Muscle of back (tissue), 13 donors: ENCODE measurements at places on chromosomes 16 and 17.
A peak's percentile ranks its signal among the peaks of the same experiment; 100 is the strongest.

DNA sequence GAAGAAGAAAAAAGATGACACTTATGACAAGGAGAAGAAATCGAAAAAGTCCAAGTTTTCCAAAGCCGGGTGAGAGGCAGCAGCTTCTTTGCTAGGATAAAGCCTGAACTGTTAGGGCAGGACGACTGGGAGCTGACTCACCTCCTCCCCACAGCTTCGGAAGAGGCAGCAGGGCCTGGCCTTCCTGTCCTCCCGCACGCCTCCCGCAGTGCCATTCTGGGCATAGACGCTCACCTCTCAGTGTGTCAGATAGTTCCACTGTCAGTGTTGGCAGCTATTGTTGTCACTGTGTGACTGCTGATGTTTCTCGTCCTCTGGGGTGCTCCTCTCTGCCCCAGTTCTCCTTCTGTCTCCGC, 12.6 kb downstream of the UBN1 start:
- no peak for DNase-seq

- DNase-seq: no peak
Measured at GRCh38 chr17:27338536-27338985, 44.6 kb downstream of the WSB1 start.

DNA sequence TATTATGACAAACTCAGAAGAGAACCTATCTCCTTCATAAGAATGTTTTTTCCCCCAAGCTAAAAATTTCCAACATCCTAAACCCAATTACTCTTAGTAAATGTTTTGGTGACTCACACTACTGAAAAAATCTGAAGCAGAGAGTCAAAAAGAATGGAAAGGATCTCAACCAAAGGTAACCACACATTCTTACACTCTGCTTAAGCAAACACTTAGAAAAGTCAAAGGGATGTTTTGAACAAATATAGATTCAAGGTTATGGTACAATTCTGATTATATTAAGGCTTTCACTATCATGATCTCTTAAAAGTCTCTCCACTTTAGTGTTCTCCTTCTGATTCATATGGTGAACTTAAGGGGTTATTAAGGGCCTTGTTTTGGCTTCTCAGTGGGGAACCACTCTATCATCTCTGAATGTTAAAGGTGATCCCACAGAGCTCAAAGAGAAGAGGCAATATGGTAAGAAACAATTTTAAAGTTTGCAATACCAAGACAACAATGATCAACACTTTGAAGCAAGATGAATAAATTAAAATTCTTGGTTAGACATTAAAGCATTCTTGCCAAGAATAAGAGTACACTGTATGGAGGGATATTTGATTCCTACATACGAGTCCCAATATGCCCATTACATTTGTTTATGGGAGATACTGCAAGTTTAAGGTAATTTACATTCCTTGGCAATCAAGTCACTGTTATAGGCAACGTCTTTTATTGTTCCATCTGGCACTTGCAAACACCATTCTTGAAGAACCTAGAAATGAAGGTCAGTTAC, 69.2 kb downstream of the CDC27 start:
- DNase-seq: no peak

- DNase-seq: peak; percentile 25
Measured at GRCh38 chr16:87140211-87141200, 176.7 kb downstream of the C16orf95 start.

DNA sequence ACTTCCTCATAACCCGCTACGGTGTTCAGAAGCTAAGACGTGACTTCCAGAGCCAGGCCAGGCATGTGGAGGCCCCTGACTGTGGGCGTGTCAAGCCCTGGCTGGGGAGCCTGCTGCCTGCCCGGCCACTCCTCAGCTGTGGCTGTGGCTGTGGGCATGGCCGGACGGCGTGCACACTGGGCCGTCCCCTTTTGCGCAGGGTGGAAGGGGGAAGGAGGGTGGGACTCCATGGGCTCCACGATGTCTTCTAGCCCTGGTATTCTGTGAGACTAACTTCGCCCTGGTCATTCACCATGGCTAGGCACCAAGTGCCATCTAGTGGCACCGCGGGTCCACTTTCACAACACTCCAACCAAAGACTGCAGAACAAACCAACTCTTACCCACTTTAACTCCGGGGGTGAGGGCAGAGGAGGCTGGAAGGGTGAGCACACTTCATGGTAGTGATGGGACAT, 67.9 kb downstream of the N4BP1 start:
- peak; percentile 69 for DNase-seq

GRCh38 chr17:871751-872519, 89.8 kb downstream of the MRM3 start:
- no peak for DNase-seq

GRCh38 chr17:70013911-70014310, 61.1 kb upstream of the KCNJ16 start:
- DNase-seq: no peak

DNA sequence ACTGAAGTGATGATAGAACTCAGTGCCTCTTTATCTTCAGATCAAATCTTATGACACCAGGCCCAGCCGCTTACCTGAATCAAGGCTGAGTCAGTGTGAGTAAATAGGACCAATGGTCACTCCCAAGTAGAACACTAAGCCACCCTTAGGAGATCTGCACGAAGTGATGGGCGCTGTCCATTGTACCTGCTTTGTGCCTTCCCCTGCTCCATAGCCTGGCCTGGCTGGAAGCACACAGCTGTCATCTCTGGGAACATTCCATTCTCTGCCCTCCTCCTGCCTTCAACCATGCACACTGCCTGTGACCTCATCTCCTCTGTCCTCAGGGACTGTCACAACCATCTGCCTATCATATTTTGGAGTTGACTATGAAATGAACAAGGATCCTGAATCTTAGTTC, 279.5 kb upstream of the ASIC2 start:
- no peak for DNase-seq

GRCh38 chr16:56732832-56733231, 2.9 kb downstream of the NUP93 start:
- no peak for DNase-seq

DNA sequence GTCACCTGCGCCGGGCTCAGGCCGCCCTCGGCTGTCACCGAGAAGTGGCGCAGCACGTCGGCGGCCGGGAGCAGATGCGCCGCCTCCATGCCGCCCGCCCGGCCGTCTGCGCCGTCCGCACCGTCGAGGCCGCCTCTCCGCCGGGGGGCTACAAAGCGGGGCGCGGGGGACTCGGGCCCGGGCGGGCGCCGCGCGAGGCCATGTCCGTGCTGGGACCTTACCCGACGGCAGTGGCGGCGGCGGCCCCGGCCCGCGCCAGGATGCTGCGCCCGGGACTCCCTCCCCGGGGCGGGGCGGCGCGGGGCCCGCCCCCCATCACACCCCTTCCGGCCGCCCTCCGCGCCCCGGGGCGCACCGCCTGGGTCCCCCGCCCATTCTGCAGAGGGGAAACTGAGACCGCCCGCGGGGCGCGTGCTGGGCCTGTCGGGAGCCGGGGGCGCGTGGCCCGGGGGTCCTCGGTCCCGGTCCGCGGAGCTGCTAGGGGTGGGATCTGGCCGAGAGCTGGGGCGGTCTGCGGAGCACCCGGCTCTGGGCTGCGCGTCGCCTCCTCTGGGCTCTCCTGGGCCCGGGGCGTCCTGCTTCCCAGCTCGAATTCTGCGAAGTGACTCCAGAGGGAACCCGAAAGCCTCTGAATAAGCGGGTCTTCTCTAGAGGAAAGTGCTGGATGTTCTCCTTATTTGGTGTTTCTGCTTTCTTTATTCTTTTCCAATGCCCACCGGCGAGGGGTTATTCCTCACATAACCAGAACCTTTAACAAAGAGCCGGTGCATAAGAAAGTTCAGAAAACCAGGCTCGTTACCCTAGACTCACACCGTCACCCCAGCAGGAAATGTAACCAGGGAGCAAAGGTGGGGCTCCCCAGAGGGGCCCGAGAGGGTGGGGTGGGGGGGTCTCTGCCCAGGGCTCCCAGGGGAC, at the start of gene ATP2A3:
ATP2A3 (minus strand) TSS at position 235 of the 915 bp plus-strand sequence; CDS start at position 89, 146 bp downstream.
- DNase-seq: no peak

- DNase-seq: no peak
Measured at GRCh38 chr17:75001915-75002843, 10.3 kb upstream of the MRPL58 start.

GRCh38 chr17:62822080-62822904, 14.2 kb upstream of the MARCHF10 start:
- no peak for DNase-seq

- DNase-seq: no peak
Measured at GRCh38 chr16:78988361-78988969, 612.1 kb downstream of the MAF start.

GRCh38 chr16:56460101-56460500, 8.7 kb downstream of the OGFOD1 start:
- DNase-seq: no peak

DNA sequence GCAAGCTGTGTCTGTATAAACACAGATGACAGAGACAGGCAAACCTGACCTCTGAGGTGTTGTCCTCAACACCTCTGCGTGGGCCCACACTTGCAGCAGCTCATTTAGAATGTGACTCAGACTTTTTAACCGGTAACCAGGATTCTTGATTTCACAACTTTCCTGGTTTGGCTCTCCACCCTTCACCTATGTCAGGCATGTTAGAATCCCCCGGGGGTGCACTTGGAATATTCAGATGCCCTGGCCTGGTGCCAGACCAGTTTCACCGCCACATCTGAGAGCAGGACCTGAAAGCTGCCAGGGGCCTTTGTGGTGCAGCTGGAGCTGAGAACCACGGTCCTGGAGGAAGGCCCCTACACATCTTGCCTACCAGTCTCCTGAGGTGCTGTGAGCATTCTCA, 4.8 kb downstream of the DHODH start:
- no peak for DNase-seq

DNA sequence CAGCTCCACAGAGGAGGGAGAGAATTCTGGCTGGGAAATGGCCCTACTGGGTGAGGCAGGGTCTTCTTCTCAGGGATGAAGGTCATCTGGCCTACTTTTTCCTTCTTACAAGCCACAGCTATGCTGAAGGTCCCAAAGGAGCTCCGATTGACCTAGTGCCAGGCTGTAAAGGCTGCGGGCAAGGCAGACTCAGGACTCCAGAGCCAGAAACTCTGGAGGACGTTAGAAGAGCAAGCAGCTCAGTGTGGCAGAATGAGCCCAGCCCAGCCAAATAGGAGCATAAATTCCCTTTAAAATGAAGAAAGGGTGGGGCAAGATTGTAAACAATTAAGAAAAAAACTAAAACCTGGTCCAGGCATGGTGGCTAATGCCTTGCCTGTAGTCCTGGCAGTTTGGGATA, 20.1 kb upstream of the CNOT1 start:
- no peak for DNase-seq

GRCh38 chr16:86722970-86723369, 144.6 kb downstream of the FOXL1 start:
- peak; percentile 34 for DNase-seq

GRCh38 chr17:74305865-74306654, 20.0 kb upstream of the KIF19 start:
- no peak for DNase-seq

GRCh38 chr17:31448467-31449077, 57.1 kb downstream of the RAB11FIP4 start:
- DNase-seq: peak; percentile 49

- DNase-seq: peak; percentile 51
Measured at GRCh38 chr16:11576427-11577289, 10.1 kb downstream of the LITAF start.

DNA sequence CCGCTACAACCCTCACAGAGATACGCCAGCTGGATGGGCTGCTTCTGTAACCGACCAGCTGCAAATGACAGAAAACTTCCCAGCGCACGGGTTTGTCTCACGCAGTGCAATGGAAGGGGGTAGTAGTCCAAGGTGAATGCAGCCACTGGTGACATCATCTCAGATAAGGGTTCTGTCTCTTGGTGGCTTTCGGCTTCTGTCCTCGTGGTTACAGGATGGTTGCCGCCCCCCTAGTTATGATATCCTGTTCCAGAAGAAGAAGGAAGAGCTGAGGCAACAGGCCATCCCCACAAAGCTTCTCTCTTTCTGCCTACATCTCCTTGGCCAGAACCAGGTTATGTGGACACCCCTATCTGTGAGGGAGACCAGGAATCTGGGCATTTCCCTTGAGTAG, 40.3 kb upstream of the BAHCC1 start:
- no peak for DNase-seq

- DNase-seq: no peak
Measured at GRCh38 chr17:15941781-15942180, 3.1 kb upstream of the ADORA2B start.

DNA sequence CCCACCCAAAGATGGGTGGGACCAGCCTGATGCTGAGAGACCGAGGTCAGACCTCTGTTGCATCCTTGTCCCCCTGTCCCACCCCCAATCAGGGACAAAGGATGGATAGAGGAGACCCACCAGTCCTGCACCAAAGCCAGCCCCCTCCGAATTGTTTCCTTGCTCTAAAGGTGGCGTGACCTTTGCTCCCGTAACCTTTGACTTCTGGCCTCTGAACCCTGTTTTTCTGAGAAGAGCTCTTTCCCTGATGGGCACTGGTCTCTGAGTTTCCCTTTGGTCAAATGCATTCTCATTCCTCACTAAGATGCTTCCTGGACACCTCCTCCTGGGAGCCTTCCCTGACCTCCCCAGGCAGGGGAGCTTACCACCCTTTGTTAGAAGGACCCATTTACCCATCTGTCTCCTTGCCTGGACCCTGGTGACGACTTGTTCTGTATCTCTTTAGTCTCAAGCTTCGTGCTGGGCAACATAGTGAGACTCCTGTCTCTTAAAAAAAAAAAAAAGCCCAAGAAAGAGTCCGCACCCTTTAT, 5.3 kb upstream of the NEUROD2 start:
- DNase-seq: no peak

GRCh38 chr16:67013823-67014633, 14.9 kb upstream of the CBFB start:
- DNase-seq: peak; percentile 84

DNA sequence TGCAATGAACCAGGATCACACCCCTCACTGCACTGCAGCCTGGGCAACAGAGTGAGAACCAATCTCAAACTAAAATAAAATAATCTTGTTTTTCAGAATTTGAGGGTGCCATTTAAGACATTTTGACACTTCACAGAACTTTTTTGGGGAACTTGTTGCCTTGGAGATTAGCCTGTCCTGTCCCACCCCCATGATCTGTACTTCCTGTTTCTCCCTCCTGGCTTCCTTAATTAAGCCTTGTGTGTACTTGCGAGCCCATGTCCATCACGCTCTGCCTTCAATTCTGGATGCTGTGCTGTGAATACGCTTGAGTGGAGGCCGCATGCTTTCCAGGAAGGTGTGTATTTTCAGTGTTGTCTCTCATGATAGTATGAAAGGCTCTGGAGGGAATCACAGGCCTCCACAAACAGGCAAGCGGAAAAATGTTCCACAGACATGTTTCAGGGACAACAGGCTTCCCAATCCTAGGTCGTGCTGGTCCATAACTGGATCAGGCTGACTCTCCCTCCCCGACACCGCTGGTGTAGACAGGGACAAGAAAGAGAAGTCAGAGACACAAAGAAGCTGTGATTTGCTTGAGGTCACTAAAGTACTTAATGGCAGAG, 56.9 kb downstream of the NOS2 start:
- DNase-seq: no peak

DNA sequence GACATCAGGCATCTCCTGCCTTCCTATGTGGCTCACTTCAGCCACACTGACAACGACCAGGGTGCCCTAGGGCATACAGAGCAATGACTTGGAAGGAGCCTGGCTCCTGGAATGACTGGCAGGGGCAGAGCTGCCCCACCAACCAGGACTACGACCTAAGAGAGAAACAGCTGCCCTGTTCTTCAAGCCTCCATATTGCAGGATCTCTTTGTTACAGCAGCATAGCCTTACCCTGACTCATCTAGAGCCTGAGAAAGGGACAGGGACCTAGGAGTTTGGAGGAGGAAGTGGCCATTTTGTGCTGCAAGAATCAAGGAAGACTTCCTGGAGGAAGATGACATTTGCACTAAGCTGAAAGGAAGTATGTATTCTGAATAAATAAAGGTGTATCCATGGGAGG, 49.6 kb downstream of the GSG1L start:
- no peak for DNase-seq
